ENCODE measurements at places on chromosomes 3 and 15. TPM values are rescaled to one million over a fixed set of nuclear protein-coding genes. Genes with fewer than 3 reads are reported as not detected.

DNA sequence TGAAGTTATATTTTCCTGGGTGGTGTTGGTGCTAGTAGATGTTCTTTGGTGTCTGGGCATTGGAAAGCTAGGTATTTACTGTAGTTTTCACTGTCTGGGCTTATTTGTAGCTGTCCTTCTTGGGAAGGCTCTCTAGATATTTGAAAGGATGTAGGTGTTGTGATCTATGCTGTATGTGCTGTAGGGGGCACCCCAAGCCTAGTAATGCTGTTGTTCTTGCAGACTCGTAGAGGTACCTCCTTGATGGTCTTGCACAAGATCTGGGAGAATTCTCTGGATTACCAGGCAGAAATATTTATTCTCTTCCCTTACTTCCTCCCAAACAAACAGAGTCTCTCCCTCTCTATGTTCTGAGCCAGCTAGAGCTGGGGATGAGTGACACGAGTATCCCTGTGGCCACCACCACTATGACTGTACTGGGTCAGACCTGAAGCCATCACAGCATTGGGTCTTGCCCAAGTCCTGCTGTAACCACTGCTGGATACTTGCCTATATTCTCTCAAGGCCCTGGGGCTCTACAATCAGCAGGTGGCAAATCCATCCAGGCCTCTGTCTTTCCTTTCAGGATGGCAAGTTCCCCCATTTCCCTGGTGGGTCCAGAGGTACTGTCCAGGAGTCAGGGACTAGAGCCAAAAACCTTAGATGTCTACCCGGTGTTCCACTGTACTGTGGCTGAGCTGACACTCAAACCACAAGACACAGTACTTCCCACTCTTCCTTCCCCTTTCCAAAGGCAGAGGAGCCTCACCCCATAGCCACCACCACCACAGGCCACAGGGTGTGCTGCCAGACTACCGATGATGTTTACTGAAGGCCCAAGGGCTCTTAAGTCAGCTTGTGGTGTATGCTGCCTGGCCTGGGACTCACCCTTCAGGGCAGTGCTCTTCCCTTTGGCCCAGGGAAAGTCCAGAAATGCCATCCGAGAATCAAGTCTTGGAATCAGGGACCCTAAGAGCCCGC, 195.2 kb upstream of the DPPA4 start:
- no peak for DNase-seq

GRCh38 chr3:17092583-17092933, 207.8 kb downstream of the PLCL2 start:
- DNase-seq = no peak

- DNase-seq = no peak
These were observed 45.2 kb downstream of the GASK1A start for GRCh38 chr3:43024181-43024885.

DNA sequence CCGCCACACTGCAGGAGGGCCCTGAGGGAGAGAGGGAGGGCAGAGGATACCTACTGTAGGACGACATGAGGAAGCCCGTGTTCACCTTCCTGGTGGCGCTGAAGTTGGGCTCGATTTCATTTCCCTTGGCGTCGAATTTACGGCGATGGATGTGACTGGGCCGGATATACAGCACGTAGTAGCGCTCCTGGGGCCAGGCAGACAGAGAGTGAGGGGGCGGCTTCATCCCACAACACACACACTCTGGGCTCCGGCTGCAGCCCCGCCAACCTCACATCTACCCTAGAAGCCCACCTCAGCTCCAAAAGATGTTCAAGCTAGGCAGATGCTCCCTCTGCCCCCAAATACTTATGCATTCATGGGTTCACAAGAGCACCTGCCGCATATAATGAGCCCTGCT, 4.5 kb downstream of the ARPIN start:
- DNase-seq = no peak

DNA sequence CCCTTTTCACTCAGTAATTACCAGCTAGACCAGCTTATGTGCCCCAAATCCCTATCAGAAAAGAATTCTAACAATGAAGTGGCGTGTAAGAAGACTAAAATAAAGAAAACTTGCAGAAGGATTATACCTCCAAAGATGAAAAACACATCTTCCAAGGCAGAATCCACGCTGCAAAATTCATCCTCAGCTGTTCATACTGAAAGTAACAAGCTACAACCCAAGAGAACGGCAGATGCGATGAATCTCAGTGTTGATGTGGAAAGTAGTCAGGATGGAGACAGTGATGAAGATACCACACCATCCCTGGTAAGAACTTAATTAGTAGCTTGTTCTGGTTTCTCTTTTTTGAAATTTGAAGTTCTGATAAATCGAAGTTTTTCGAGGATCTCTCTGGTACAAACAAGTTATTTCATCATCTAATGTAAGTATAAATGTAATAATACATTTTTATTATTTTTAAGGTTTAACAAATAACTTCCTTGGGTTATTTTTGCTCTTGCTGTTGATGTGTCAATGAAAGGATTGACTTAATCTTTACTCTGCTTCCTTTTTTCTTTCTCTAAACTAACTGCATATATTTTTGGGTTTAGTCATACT, 1.4 kb downstream of the WDR76 start:
- DNase-seq = no peak

- no peak for DNase-seq
These were observed 41.3 kb upstream of the RBM5 start for GRCh38 chr3:50047426-50047825.

DNA sequence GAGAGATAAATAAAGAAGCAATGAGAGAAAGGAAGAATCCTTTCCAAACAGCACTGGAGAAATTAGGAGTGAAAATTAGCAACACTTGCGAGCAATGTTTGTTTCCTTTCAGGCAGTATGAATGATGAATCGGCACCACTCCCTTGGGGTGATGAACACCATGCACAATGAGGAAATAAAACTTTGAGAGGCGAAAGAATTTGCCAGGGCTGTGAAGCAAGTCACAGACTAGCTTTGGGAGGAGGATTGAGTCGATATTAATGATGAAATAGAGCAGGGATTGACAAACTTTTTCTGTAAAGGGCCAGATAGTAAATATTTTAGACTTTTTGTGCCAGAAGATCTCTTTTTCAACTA, 237.7 kb downstream of the AGBL1 start:
- DNase-seq = no peak

DNA sequence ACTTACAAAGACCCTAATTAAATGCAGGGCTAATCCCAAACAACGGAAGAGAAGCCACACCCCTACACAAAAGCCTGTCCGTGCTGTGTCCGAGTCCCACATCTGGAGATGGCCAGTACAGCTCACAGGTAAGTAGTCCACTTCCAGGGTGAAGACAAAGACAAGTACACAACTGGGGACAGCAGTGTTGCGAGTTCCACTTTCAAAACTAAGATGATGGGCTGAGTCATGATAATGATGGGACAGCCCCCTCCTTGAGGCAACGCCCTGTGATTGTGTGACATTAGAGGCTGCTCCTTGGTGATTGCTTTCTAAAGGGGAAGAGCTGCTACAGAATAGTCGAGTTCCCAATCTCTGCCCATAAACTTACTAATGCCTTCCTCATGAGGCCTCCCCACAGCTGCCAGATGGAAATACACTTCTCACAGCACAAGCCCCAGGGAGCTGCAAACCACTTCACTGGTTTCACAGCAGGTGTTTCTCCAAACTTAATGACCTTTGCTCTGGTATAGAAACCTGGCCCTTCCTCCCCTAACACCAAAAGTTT, 27.6 kb downstream of the RFT1 start:
- no peak for DNase-seq

- no peak for DNase-seq
These were observed 35.3 kb upstream of the TUBGCP5 start for GRCh38 chr15:23074684-23075083.

- no peak for DNase-seq
These were observed 55.8 kb upstream of the ACAD9 start for GRCh38 chr3:128823631-128824030.

The ARID3B gene
- total RNA-seq = 6.8 TPM

DNA sequence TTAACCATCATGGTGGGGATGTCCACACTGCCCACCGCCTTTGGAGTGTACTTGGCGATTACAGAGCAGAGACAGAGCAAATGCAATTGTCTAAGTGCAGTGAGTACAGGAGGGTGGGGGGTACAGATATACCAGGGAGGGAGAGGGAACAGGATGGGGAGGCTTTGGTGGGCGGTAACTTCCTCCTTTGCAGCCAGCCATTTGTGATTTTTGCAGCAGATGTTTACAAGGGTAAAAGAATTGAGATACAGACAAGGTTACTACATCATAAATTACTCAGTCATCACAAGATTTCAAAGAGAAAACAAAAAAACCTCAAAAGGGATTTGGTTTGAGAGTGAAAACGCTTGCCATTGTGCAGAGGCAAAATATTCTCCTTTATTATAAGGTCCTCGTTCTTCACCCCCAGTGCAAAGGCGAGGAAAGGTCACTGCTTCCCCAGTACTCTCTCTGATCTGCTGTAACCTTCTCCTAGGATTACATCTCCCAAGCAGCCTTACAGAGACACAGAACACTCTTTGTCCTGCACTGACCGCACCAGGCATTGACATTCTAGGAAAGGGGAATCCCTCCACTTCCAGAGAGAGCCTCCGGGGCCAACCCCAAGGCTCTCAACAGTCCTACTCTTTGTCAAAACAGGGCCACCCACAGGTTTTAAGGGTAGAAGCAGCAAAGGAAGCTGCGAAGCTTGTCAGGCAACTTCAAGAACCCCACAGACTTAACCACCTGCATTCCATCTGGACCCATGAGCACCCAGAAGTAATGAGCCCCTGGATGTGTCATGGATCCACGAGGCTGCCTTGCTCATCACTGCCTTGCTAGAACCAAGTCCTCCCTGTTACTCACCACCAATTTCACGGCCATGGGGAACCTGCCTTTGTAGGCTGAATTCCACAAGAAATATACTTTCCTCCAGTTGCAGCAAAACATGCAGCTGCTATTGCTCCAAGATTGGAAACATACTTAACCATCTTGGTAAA, 117.3 kb downstream of the ADAMTS17 start:
- no peak for DNase-seq

- DNase-seq = no peak
These were observed 45.1 kb downstream of the EFCAB12 start for GRCh38 chr3:129383292-129383860.

DNA sequence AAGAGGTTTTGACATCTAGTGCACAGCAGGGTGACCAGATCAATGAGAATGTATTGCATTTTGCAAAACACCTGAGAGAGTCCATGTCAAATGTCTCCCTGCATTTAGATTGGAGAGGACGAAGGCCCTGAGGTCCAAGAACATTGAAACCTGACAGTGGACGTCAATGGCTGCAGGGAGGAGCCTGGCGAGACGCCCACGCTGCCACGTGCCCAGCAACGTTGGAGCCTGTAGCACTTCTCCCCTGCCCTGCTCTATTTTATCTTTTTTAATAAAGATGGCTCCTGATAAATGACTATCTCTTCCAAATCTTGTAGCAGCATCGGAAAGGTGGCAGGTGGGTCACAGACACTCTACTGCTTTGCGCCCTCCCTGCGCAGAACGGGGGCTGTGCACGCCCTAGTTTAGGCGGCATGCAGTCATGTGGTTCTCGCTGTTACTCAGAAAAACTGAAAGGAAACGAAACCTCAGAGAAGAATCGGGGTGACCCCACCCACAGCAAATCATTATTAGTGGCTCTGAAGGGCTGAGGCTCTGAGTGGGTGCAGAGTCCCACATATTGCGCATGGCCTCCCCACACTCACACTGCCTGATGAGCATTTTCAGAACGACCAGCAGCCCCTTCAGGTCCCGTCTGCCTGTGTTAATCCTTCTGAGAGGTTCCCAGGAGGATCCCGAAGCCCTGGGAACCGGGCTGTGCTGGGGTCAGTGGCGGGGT, 62.5 kb upstream of the TAMM41 start:
- no peak for DNase-seq

DNA sequence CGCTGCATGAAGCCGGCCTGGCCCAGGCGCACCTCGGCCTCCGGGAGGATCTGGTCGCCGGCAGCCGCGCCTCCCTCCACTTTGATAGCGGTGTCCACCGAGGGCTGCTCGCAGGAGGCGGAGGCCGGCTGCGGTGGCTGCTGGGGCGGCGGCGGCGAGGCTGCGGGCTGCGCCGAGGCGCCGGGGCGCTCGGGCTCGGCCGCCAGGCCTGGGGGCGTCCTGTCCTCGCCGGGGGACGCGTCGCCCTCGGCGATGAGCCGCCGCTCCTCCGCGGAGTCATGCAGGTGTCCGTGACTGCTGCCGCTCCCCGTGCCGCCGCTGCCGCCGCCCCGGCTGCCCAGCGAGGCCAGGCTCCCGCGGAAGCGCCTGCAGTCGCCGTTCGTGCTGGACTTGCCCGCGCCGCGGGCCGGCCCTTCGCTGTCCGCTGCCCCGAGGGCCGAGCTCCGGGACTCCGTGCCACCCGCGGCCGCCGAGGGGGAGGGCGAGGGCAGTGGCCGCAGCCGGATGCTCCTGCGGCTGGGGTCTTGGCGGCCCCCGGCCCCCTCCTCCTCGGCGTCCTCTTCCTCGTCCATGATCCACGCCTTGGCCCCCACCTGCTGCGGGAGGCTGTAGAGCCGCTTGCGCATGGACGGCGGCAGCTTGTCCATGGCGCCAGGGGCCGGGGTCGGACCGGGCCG, 996 bp downstream of the HCN4 start:
- no peak for DNase-seq

- no peak for DNase-seq
These were observed 30.8 kb downstream of the SRP14 start for GRCh38 chr15:40008061-40008765.

The KIF15 gene
- 0.26 TPM for total RNA-seq

The FOXL2 gene
- total RNA-seq = 0.26 TPM

The ROBO2 gene
- total RNA-seq = 2.1 TPM

- no peak for DNase-seq
These were observed 21.8 kb upstream of the CLDN16 start for GRCh38 chr3:190366133-190366532.

GRCh38 chr3:64520334-64520733, 167.5 kb downstream of the ADAMTS9 start:
- no peak for DNase-seq

- DNase-seq = no peak
These were observed 20.3 kb downstream of the TKT start for GRCh38 chr3:53235545-53235944.

The ANKUB1 gene
- total RNA-seq = not detected

GRCh38 chr3:85427467-85427866, 468.7 kb downstream of the CADM2 start:
- DNase-seq = no peak

The PLSCR5 gene
- not detected for total RNA-seq

The KBTBD8 gene
- total RNA-seq = 2.4 TPM

The PAQR9 gene
- not detected for total RNA-seq

- DNase-seq = no peak
These were observed 108.3 kb downstream of the VPS13C start for GRCh38 chr15:61951949-61952348.

DNA sequence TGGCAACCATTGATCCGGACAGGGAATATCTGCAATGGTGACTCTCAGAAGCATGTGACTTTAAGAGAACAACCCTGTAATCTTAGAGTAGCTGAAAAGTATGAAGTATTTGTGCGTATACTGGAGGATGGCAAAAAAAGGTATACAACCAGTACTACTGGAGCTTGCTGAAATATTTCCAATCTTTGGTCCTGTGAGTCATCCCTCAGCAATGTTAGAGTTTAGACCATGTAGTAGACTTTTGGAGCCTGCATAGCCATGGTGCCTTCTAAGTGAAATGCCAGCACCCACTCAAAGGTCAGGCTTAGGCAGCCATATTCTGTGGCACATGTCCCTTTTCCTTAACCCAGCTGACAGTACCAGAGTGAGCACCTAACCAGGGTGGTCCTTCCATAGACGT, 429.4 kb downstream of the NTRK3 start:
- DNase-seq = peak; percentile 64
